ENCODE measurements at places on chromosomes 13 and 19. TPM values are rescaled to one million over a fixed set of nuclear protein-coding genes. Genes with fewer than 3 reads are reported as not detected.

- no peak overlapping the region for H3K27ac ChIP-seq
- H3K36me3 ChIP-seq = no peaks in the 10 kb centered on the region
- H3K27me3 ChIP-seq = no peaks in the 10 kb centered on the region
- DNase-seq = no peak
These were observed 37.4 kb downstream of the PCDH9 start for GRCh38 chr13:67192751-67193150.

DNA sequence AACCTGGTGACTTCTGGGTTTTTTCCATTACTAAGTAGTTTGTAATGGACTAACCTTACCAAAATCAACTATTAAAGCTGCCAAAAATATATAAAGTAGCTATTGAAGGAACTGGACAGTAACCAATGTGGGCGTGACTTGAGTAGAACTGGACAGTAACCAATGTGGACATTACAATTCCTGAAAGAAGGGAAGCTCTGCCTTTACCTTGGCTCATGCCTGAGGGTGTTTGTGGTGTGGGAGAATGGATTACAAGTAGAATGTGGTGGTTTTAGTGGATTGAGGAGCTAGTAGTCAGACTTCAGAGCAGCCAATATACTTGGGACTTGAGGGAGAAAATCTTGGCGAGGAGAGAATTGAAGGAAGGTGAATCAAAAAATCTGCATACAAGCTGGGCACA is 17.5 kb downstream of the LRRC63 start:
- H3K4me1 ChIP-seq = no peaks in the 10 kb centered on the region
- H3K4me3 ChIP-seq = no peak overlapping the region
- H3K36me3 ChIP-seq = peaks cover 28% of the 10 kb centered on the region
- no peaks in the 10 kb centered on the region for H3K27me3 ChIP-seq
- no peak for DNase-seq
- no peak overlapping the region for H3K27ac ChIP-seq

- no peak for DNase-seq
- H3K4me1 ChIP-seq = no peaks in the 10 kb centered on the region
- H3K4me3 ChIP-seq = no peak overlapping the region
- H3K27ac ChIP-seq = no peak overlapping the region
- no peaks in the 10 kb centered on the region for H3K36me3 ChIP-seq
These were observed 158.1 kb upstream of the TSC22D1 start for GRCh38 chr13:44734201-44734707.

SYNE4 gene
- 2.6 TPM for total RNA-seq

GRCh38 chr19:41619018-41619556 is 7.8 kb downstream of the CEACAM4 start:
- H3K27ac ChIP-seq = no peak overlapping the region
- H3K27me3 ChIP-seq = no peaks in the 10 kb centered on the region
- no peaks in the 10 kb centered on the region for H3K36me3 ChIP-seq
- H3K4me1 ChIP-seq = no peaks in the 10 kb centered on the region
- H3K4me3 ChIP-seq = no peak overlapping the region

- no peaks in the 10 kb centered on the region for H3K36me3 ChIP-seq
- no peak overlapping the region for H3K27ac ChIP-seq
- DNase-seq = no peak
- no peak overlapping the region for H3K4me3 ChIP-seq
These were observed 74.8 kb downstream of the COL4A1 start for GRCh38 chr13:110232142-110232541.

B3GNT8 gene
- 2.9 TPM for total RNA-seq

DNA sequence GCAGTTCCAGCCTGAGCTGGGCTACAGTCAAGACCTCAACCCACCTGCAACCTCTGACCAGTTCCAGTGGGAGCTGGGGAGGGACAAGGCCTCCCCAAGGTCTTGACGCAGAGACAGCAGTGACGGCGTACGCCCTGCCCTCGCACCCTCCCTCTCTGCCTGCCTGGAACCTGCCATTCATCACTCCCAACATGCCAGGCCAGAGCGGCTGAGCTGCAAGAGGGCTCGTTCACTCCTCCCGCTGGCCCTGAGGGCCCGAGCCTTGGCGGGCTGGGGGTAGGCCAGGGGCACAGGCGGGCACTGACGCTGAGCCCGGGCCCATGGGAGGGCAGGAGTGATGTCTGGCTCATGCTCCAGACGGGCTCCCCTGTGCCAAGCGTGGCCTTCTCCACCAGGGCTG is 8.2 kb downstream of the NDUFA11 start:
- H3K27me3 ChIP-seq = no peaks in the 10 kb centered on the region
- DNase-seq = no peak
- H3K4me3 ChIP-seq = no peak overlapping the region

DNA sequence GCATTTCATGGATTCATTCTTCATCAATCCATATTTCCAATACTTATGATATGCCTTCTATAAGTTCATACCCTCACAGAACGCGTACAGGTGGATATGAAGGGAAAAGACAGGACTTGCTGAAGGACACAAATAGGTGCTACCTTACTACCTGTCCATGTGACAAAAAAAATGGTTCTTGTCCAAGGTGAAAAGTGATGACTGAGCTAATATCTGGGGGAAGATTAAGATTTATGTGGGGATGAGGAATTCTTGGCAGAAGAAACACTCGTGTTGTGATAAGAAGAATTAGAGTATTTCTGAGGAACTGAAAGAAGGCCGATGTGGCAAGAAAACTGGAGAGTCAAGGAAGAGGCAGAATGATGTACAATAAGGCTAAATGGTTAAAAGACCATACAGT is 356.4 kb upstream of the ATXN8OS start:
- DNase-seq = no peak
- H3K4me3 ChIP-seq = no peak overlapping the region
- no peak overlapping the region for H3K27ac ChIP-seq
- no peaks in the 10 kb centered on the region for H3K4me1 ChIP-seq
- no peaks in the 10 kb centered on the region for H3K27me3 ChIP-seq
- no peaks in the 10 kb centered on the region for H3K36me3 ChIP-seq

GRCh38 chr19:29815231-29815630 is 3.4 kb downstream of the CCNE1 start:
- peaks cover 30% of the 10 kb centered on the region for H3K4me1 ChIP-seq
- peaks cover 50% of the 10 kb centered on the region for H3K36me3 ChIP-seq

- H3K4me1 ChIP-seq = no peaks in the 10 kb centered on the region
- DNase-seq = no peak
- H3K27me3 ChIP-seq = no peaks in the 10 kb centered on the region
- H3K27ac ChIP-seq = no peak overlapping the region
These were observed 13.0 kb upstream of the ZNF460 start for GRCh38 chr19:57267291-57267690.

GRCh38 chr19:36719687-36720556 is 32.5 kb downstream of the ZNF567 start:
- no peaks in the 10 kb centered on the region for H3K4me1 ChIP-seq
- H3K27me3 ChIP-seq = no peaks in the 10 kb centered on the region

- peak within 1 kb of the TSS; percentile 78 for H3K4me3 ChIP-seq
- H3K27me3 ChIP-seq = peaks cover 38% of the 10 kb centered on the region
- H3K36me3 ChIP-seq = peaks cover 2% of the 10 kb centered on the region
- peaks cover 24% of the 10 kb centered on the region for H3K4me1 ChIP-seq
- peak; percentile 65 for DNase-seq
These were observed at the start of gene GJA3 for GRCh38 chr13:20160306-20161274. GJA3 (minus strand) TSS chr13:20161052; CDS start chr13:20143288, 17,764 bp downstream.

GRCh38 chr19:1407528-1408299 is at the start of gene DAZAP1:
DAZAP1 (plus strand) TSS chr19:1407586; CDS start chr19:1407774, 188 bp downstream.
- peak within 1 kb of the TSS; percentile 91 for H3K4me3 ChIP-seq
- peaks cover 29% of the 10 kb centered on the region for H3K36me3 ChIP-seq
- H3K27ac ChIP-seq = peak within 1 kb of the TSS; percentile 86
- DNase-seq = peak; percentile 40
- peaks cover 1% of the 10 kb centered on the region for H3K27me3 ChIP-seq

GRCh38 chr19:17966129-17966483 is 801 bp upstream of the KCNN1 start:
- H3K4me1 ChIP-seq = peaks cover 9% of the 10 kb centered on the region
- no peak overlapping the region for H3K4me3 ChIP-seq
- DNase-seq = no peak
- no peak overlapping the region for H3K27ac ChIP-seq
- peaks cover 34% of the 10 kb centered on the region for H3K27me3 ChIP-seq
- H3K36me3 ChIP-seq = no peaks in the 10 kb centered on the region

DNA sequence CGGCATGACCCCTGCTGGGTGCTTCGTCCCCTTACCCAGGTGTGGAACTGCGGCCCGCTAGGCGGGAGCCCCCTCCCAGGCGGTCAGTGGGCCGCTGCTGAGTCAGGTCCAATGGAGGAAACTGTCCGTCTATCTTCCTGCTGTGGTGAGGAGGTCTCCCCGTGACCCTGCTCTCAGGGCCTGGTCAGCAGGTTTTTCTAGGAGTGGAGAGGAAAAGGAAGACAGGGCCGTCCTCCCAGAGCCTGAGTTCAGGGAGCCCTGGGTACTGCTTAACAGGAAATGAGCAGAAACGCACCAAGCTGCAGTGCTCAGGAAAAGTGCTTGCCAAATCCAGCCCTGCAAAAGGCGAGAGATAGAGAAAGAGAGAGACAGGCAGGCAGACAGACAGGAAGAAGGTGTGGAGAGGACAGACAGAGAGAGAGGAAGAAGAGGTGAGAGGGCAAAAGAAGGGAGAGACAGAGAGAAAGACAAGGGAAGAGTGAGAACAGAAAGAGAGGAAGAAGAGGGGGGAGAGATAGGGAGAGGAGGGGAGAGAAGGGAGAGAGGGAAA is 10.3 kb downstream of the SH3GL1 start:
- peaks cover 29% of the 10 kb centered on the region for H3K36me3 ChIP-seq
- H3K27ac ChIP-seq = peak overlapping the region; percentile 78
- no peaks in the 10 kb centered on the region for H3K27me3 ChIP-seq
- H3K4me3 ChIP-seq = no peak overlapping the region
- DNase-seq = no peak

DNA sequence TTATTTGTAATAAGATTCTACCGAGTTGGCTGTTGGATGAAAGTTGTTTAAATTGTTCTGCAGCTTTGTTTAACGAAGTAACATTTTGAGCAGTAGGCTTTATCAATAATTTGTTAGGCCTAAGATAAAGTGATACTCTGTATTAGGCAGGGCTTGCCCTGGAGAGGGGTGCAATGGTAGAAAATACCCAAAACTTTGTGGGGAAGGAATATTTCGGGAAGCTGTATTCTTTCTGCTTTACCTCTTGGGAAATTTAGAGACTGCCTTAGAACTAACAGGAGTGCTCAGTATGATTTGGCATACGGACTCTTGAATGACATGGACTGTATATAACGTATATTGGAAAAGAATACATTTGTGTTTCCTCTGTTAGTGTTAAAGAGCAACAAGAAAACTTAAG is 2.5 kb downstream of the PDS5B start:
- peaks cover 4% of the 10 kb centered on the region for H3K27me3 ChIP-seq
- H3K4me3 ChIP-seq = peak overlapping the region; percentile 92
- H3K27ac ChIP-seq = no peak overlapping the region
- no peak for DNase-seq
- peaks cover 16% of the 10 kb centered on the region for H3K36me3 ChIP-seq
- peaks cover 43% of the 10 kb centered on the region for H3K4me1 ChIP-seq

- H3K27me3 ChIP-seq = no peaks in the 10 kb centered on the region
- H3K27ac ChIP-seq = no peak overlapping the region
These were observed 643.1 kb upstream of the ARGLU1 start for GRCh38 chr13:107211073-107211472.

- peaks cover 13% of the 10 kb centered on the region for H3K4me1 ChIP-seq
- H3K4me3 ChIP-seq = peak overlapping the region; percentile 8
- no peak for DNase-seq
- peaks cover 88% of the 10 kb centered on the region for H3K27me3 ChIP-seq
- peak overlapping the region; percentile 34 for H3K27ac ChIP-seq
These were observed 7.0 kb downstream of the PDX1 start for GRCh38 chr13:27926644-27927434.

POLR1G gene
- 10.6 TPM for total RNA-seq

DNA sequence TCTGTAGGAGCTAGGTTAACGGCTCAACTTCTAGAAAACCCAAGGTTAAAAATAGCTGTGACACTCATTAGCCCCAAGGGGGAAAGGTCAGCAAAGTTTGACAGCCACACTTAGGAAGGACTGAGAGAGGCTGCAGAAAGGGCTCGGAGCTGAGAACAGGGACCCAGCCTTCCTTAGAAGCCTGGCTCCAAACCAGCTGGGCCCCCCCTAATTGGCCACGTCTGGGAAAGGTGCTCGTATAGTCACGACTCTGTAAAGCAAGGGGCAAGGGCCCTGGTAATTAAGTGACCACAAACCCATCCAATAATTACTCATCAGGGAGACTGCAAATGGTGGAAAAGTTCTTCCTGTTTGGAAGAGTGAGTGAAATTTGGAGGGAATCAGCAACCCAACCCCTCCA is 90.5 kb downstream of the RNASEH2B start:
- no peaks in the 10 kb centered on the region for H3K4me1 ChIP-seq
- H3K27me3 ChIP-seq = peaks cover 20% of the 10 kb centered on the region
- H3K36me3 ChIP-seq = no peaks in the 10 kb centered on the region
- no peak overlapping the region for H3K27ac ChIP-seq
- DNase-seq = no peak
- H3K4me3 ChIP-seq = no peak overlapping the region

STXBP2 gene
- total RNA-seq = 168 TPM

FFAR2 gene
- total RNA-seq = not detected

DNA sequence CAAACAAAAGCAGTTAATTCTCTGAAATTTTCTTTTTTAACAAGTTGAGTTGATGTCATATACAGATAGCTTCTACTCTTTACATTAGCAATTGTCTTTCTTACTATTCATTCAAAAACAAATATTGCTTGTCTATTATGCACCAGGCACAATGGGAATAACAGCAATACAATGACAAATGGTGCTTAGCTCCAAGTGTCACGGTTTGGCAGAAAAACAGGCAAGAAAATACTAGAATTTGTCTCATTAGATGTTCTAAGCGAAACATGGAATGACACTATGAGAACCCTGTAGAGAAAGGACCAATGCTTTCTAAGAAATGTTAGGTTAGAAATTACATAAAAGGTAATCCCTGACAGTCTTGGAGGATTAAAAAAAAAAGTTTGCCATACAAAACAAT is 187.6 kb downstream of the PCDH9 start:
- H3K4me1 ChIP-seq = no peaks in the 10 kb centered on the region
- no peaks in the 10 kb centered on the region for H3K36me3 ChIP-seq
- no peak overlapping the region for H3K4me3 ChIP-seq
- DNase-seq = no peak
- no peaks in the 10 kb centered on the region for H3K27me3 ChIP-seq
- no peak overlapping the region for H3K27ac ChIP-seq
